ENCODE measurements at places on chromosomes 2 and 18.

- peak; percentile 33 for DNase-seq
Measured at GRCh38 chr2:8583400-8584173, 98.3 kb upstream of the ID2 start.

DNA sequence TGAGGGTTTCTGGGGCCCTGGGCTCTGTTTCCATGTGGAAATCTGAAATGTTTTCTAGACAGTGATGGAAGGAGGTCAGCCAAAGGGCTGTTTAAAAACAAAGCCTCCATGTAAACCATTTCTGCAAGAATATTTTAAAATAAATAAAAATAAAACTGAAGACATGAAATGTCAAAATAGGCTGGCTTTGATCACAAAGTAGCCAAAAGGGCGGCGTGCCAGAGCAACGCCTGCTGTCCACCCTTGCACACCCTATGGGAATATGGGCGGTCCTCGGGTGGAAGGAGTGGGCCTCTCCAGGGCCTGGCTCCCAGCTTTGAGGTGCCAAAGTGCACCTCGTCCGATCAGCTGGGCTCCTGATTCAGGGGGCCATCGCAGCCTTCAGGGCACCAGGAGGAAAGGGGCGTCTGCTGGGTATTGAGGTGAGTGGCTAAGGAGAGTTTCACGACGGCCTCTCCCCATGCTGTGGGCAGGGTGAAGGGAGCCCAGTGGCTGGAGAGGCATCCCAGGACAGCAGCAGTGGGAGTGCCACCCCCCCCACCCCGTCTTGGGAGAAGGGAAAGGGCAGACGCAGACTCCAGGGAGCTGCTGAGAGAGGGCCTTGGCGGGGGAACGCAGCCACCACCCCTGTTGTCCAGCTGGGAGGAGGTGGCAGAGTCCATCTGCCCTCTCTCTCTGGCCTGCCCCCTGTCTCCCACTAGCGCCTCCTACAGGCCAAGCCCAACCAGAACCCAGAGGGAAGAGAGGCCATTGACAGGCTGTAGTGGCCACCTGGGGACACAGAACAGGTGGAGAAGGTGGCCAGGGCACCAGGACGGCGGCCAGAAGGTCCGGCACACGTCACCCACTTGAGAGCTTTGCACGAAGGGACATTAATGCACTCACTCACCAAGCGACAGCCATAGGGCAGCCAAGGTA lies 5.7 kb upstream of the ERFE start:
- no peak for DNase-seq

DNA sequence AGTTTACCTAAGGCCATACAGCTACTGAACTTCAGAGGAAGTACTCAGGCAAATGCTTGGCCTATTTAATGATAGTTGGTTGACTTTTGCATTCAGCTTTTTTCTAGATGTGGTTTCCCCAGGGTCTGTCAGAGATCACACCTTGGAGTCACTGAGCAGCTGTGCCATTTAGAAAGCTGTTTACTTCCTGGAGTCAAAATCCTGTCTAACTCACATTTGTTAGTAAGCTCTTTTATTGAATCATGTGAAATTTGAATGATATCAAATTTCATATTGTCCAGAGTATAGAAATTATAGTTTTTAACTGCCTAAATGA lies 7.6 kb upstream of the TRIB2 start:
- no peak for DNase-seq

GRCh38 chr2:111054791-111055691 lies 65.7 kb upstream of the BCL2L11 start:
- no peak for DNase-seq

GRCh38 chr18:57915865-57916582 lies 112.9 kb upstream of the ATP8B1 start:
- DNase-seq: no peak

DNA sequence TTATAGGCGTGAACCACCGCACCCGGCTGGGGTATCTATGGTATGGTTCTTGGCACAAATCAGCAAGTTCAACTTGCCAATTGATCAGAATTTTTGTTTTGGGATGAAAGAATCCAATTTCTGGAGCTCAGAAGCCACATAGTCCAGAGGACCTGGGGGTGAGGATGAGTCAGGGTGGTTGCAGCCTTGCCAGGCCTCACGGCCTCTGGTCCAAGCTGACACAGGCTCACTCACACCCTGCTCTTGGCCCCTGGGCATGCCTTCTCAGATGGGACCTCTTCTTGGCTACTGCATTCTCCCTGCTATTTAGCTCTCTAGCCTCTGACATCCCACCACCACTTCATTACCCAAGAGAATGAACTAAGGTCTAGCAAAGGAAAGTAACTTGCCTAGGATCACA lies 16.3 kb downstream of the CAPG start:
- DNase-seq: no peak

DNA sequence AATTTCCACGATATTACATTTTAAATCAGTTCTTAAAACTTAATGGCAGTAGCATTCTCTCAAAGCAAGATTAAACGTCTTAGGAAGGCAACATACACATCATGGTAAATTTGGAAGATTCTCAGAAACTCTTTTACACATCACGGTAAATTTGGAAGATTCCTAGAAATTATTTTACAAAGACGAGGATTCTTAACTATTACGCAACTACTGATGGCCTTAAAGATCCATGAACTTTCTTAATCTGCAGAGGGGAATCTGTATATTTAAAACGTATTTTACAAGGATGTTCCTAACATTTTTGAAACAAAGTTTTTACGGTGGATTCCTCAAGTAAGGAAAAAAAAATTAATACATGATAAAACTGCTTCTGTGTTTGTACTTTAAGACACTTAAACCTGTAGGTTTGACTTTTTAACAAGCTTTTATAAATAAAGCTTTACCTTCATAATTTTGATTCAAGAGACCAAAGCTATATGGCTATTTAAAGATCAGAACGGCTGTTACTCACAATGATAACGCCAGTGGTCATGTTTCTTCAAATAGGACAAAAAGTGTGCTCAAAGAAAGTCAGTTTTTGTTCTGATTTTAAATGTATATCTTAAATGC lies 1.7 kb downstream of the ATF2 start:
- no peak for DNase-seq

GRCh38 chr2:150570712-150571111 lies 83.2 kb upstream of the RND3 start:
- no peak for DNase-seq

DNA sequence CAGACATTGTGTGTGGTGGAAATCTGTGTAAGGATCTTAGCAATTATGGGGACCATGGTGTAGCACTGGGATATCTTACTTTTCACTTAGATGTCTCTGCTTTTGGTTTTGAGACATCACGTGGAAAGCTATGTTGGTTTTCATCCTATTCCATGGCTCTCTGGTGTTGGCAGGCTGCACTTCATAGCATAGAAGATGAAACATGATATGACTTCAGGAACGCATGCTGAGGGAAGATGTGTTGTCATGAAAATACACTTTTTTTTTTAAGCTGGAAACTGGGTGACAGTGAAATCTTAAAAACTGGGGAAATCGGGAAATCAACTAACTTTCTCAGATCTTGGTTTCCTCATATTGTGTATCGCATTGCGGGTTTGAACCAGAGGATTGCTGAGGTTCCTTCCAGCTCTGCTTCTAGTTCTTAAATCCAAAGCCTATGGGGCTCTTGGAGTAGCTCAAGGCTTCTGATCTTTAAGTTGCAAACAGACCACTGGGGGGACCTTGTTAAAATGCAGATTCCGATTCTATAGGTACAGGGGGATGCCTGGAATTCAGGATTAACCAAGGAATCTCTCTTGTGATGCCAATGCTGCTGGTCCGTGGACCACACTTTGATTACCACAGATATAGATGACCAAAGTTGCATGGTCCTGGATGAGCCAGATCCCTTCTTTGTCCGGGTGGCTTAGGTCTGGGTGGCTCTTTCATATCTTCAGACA lies 160.7 kb downstream of the SH3RF3 start:
- DNase-seq: no peak

Data from fibroblast of the conjunctiva (primary cell).